NCI-H446 (cell line): ENCODE measurements at places on chromosomes 6 and 20.

GRCh38 chr6:161268531-161269210, 5.2 kb downstream of the AGPAT4 start:
- DNase-seq = no peak

GRCh38 chr6:89449193-89449592, 16.2 kb downstream of the ANKRD6 start:
- no peak for DNase-seq

DNA sequence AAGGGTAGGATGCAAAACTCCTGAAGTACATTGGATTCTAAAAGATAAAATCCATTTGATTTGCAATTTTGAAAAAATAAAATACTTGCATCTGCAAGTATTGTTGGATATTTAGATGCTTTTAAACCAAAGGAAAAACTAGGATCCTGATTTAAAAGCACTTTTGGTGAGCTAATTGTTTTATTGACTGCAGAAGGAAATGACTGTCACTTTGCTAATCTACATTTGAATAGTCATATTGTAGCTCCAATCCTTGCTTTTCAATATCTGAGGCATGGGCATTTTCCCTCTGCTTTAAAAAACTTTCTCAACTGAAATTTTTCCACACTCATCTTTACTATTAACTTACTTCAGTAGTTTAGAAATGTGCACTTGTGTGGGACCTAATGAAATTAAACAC, 74.1 kb downstream of the TRDN start:
- DNase-seq = no peak

DNA sequence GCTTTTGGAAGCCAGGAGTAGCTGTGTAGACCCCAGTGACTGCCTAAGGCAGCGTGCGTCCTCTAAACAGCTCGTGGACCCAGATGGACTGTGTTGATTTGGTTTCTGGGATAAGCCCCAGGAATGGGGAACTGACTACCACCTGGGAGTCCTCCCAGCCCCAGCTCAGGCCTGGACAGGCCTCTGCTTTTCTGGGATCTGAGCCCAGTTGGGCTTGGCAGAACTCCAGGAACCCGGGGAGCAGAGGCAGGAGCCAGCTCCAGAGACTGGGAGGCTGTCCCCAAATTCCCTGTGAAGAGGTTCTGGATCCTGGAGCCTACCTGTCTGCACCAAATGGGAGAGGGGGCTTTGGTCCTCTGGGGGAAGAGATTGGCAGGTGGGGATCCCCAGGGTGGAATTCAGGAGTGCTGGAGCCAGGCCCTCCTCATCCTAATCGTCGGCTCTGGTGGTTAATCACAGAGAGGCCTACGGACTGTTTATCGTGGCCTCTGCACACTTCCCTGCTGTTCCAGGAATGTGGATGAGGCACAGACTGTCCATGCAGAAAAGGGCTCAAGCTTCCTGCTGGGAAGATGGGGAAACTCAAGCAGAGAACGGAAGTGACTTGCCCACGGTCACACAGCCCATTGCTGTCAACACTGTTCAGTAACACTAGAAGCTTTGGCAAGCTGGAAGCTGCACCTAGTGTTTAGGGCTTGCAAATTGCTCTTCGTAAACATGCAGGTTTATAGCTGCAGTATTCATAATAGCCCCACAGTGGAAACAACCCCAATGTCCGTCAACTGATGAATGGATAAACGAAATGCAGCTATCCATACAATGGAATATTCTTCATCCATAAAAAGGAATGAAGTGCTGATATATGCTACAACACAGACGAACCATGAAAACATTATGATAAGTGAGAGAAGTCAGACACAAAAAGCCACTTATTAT, 100.6 kb downstream of the KCNB1 start:
- peak; percentile 95 for DNase-seq

DNA sequence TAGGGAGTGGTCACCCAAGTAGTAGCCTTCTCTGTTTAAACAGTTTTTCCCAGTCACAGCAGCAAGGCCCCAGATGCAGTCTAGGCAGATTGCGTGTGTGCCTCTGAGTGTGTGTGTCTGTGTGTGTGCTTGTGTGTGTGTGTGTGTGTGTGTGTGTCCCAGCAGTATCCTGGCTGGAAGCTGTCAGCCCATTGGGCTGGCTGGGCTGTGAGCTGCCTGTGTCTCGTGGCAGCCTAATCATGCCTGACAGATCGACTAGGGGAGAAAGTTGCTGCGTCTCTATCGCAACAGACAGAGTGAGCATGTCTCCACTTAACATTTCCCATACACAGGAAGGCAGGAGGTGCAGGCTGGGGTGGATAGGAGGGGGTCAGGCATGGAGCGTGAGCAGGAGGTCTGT, 42.9 kb upstream of the LRFN2 start:
- no peak for DNase-seq

DNA sequence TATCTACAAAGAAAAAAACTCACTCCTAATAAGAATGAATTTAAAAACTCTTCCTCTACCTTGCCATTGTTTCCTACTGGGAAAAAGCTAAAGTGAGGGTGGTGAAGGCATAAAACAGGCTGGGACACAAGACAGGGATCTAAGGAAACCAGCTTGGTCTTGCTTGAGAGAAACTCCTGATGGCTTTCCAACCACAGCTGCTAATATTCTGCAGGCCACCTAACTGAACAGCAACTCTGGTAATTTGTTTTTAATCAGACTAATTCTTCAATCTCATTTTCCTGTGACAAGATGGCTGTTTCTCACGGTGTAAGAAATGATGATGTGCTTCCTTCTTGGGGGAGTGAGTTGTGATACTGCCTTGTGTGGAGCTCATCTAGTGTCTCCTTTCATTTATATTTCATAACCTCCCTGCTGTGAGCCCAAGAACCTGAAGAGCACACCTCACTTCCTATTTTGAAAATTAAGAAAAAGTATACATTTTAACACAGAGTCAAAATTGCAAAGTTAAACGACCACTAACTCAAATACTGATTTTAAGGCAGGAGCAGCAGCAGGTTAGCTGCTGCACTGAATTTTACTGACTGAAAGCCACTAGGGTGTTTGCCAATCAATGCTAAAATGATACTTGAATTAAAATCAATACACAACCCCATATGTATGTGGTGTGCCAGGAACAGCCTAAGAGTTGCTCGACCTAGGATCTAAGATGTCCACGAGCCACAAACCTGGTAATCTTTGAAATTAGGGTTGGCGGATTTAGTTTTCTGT, 58.0 kb downstream of the BACH2 start:
- no peak for DNase-seq

DNA sequence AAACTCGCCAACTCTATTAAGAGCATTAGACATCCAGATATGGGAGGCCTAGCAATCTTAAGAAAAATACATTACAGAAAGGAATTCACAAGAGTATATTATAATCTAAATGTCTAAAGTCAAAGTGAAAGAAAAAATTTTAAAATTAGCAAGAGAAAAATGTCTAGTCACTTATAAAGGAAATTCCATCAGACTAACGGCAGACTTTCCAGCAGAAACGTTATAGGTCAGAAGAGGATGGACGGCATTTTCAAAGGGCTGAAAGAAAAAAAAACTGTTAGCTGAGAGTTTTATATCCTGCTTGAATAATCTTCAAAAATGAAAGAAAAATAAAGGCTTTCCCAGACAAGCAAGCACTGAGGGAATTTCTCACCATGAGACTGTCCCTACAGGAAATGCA, 269.0 kb downstream of the HDGFL1 start:
- no peak for DNase-seq

DNA sequence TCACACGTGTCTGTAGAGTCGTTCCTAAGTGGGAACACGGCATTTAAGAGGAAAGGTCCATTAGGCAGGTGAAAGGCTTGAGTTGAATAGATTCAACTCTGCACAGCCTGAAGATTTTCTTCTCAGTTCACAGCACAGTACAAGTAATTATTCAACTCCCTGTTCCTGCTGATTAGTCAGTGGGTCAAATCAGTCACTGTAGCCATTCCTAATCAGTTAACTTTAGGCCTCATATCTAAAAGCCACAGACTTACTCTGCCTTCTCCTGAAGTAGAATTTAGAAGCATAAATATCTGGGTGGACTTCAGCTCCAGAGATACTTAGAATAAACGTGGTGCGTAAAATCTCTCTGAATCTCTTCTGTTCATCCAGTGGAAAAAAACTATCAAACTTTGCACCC, 872.4 kb downstream of the C6orf118 start:
- DNase-seq = no peak

- no peak for DNase-seq
These were observed 20.5 kb downstream of the XRN2 start for GRCh38 chr20:21323640-21324039.

DNA sequence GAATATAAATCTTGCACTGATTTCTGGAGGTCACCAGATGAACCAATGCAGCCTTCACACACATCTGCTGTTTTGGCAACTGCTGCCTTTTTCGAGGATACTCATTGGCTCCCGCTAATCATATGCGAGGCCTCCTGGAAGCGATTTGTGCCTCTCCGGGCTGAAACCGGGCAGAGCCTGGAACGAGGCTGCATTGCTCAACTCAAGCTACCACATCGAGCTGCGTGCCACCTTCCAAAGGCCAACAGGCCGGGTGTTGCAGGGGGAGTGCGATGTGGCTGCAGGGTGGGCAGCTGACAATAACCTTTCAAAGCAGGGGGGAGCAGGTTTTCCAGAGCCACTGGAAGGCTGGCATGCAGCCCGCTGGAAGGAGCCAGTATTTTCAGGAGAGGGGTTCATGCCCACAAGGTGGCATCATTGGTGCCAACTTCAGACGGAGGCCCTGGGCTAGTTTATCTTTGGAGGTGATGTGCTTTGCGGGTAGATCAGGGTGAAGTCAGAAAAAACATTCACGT, 122.6 kb upstream of the IFNGR1 start:
- peak; percentile 91 for DNase-seq

DNA sequence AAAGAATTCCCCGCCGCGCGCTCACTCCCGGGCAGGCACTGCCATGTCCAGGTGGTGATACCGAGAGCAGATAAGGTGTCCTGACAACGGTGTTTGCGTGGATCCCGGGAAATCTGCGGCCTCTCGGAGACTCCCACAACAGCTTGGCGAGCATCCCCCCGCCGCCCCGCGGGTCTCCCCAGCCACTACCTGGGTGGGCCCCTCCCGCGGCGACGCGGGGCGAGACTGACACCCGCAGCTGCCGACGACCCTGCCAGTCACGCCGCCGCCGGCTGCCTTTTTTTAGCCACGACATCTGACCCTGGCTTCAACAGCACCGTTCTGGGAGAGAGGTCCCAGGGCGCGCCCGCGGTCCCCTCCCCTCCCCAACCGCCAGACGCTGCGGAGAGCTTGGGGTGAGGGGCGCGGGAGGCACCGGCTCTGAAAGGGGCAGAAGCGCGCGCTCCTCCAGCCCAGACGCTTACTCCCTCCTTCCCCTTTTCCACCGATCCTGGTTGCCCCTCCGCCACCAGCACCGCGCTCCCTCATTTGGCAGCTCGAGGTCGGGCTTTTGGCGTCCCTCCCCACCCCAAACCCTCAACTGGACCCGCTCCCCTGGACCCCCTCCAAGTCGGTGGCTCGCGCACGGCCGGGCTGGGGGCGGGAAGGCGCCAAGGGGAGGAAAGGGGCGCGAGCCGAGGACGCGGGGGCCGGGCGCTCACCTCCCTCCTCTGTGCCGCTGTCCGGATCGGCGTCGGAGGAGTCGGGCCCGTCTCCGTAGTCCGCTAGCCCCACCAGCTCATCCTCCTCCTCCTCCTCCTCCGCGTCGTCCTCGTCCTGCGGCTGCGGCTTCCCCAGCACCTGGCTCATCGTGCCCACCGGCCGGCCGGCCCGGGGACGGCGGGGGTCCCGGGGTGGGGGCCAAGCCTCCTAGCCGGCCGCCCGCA, 665 bp downstream of the RRAGD start:
- DNase-seq = no peak

DNA sequence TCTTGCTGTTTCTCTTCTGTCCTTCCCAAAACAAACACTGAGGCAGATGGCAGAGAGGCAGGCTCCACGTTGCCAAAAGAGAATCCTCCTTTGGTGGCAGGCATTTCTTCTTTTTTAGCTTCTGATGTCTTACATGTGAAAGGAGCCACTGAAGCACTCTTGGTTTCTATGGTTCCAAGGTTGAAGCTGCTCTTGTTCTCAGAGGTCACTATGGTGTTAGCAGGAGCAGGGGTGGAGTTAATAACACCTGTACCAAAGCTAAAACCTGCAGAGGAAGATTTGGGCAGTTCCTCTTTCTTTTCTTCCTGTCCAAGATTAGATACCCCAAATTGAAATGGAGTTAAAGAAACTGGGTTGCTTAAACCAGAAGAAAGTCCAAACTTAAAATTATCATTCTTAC, 28.8 kb downstream of the FAM8A1 start:
- DNase-seq = peak; percentile 21

DNA sequence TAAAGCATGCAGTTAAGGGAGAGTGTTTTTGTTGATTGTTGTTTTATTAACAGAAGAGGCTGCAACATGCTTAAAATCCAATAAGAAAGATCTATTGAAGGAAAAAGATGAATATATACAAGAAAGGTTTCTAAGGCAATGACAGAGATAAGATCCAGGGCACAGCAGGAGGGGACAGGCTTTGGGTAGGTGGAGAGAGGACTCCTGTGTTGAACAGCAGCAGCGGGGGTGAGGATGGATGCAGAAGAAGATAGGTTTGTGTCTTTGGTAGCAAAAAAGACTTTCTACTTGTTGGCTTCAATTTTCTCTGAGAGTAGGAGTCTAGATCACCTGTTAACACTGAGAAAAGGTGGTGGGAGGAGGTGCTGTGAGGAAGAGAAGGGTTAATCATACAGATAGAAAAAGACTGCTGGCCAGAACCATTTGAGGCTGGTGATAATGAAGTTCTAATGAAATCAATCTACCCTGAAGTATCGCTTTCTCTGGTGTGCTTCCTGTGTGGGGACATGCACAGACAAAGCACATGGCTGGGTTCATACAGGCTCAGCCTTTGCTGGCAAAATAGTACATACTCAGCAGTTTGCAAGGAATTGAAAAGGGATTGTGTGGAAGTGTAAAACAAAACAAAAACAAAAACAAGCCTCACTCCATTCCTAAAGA, 17.2 kb upstream of the DST start:
- no peak for DNase-seq

GRCh38 chr6:5028921-5029320, 25.1 kb upstream of the RPP40 start:
- no peak for DNase-seq

DNA sequence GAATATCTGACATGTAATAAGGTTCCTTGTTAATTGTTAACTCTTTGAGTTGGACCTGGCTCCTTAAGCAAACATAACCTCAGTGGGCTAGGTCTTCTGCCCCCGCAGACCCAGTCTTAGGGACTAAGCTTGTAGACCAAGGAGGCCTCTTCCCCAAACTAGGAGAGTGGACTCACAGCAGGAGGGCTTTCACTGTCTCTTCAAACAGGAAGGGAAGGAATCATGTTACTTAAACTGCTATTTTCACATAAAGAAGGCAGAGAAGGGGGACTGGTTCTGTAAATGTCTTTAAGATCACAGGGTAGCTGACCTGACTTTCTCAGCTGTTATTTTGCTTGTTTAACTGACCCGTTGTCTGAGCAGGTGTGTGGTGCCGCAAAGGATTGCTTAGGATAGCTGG, 34.9 kb upstream of the PRDM1 start:
- no peak for DNase-seq

- peak; percentile 20 for DNase-seq
These were observed 52.3 kb downstream of the EZR start for GRCh38 chr6:158766621-158767455.

- DNase-seq = no peak
These were observed at the start of gene COX4I2 for GRCh38 chr20:31637660-31638059. TSS of gene COX4I2 (plus strand) at chr20:31637912. CDS start at chr20:31639018, 1,106 bp downstream.
